ENCODE measurements at places on chromosomes 1 and 21. TPM values are rescaled to one million over a fixed set of nuclear protein-coding genes. Genes with fewer than 3 reads are reported as not detected.

DNA sequence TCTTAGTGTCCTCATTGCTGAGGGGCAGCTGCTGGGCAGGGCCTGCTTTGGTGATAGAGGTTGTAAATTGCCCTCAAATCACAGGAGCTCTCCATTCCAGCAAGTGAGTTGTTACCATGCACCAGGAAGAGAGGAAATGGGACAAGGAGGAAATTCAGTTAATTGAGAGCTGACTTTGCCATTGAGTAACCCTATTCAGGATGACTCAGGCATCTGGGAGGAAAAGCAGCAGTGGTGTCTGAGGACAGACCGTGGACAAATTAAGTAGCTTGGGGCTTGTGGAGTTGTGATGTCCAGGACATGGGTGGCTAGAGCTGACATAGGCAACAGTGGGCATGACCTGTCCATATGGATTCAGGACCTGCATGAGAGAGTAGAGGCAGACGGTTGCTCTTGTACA lies 5.9 kb downstream of the ARHGEF10L start:
- H3K27ac ChIP-seq, result no peak overlapping the region
- peaks cover 7% of the 10 kb centered on the region for H3K4me1 ChIP-seq
- H3K27me3 ChIP-seq, result peaks cover 21% of the 10 kb centered on the region
- no peak for DNase-seq
- H3K36me3 ChIP-seq, result no peaks in the 10 kb centered on the region

GRCh38 chr1:7648761-7649384 lies 122.2 kb upstream of the VAMP3 start:
- no peaks in the 10 kb centered on the region for H3K36me3 ChIP-seq
- H3K27me3 ChIP-seq, result no peaks in the 10 kb centered on the region
- no peak overlapping the region for H3K4me3 ChIP-seq
- no peak overlapping the region for H3K27ac ChIP-seq

GRCh38 chr1:181204530-181204929 lies 116.0 kb downstream of the IER5 start:
- H3K27ac ChIP-seq, result no peak overlapping the region
- no peak overlapping the region for H3K4me3 ChIP-seq
- peaks cover 14% of the 10 kb centered on the region for H3K27me3 ChIP-seq
- no peak for DNase-seq
- H3K4me1 ChIP-seq, result no peaks in the 10 kb centered on the region

DNA sequence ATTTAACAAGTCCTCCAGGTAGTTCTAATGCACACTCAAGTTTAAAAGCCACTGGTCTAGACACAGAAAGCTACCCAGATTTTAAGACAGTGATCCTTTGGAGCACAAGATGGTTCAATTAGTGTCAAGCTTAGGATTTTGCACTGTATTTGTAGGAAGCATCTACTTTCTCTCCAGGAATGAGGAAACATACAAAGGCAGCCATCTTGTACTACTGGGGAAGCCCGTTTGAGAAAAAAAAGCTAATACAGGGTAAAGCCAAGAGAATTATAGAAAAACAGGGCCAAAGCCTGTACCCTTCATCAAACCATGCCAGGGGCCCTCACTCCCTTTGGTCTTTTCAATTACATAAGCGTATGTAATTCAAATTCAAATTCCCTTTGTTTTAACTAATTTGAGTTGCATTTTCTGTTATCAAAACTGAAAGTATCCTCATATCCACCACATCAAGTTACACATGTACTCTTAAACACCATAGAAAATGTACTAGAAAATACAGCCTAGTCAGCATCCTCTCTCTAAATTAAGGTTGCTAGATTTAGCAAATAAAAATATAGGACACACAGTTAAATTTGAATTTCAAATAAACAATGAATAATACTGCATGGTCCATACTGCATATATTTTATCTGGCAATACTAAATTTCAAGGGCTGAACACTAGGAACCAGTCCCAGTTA lies 17.4 kb downstream of the PIK3R3 start:
- H3K4me3 ChIP-seq, result no peak overlapping the region
- no peak for DNase-seq
- no peaks in the 10 kb centered on the region for H3K36me3 ChIP-seq

GRCh38 chr1:10380594-10381275 lies 18.1 kb upstream of the PGD start:
- no peaks in the 10 kb centered on the region for H3K36me3 ChIP-seq
- DNase-seq, result no peak
- H3K4me3 ChIP-seq, result no peak overlapping the region
- no peak overlapping the region for H3K27ac ChIP-seq
- H3K4me1 ChIP-seq, result no peaks in the 10 kb centered on the region
- H3K27me3 ChIP-seq, result no peaks in the 10 kb centered on the region

- H3K4me1 ChIP-seq, result no peaks in the 10 kb centered on the region
- H3K36me3 ChIP-seq, result no peaks in the 10 kb centered on the region
- H3K4me3 ChIP-seq, result no peak overlapping the region
- no peak overlapping the region for H3K27ac ChIP-seq
These were observed 336.5 kb upstream of the ADGRL2 start for GRCh38 chr1:81463936-81464837.

DNA sequence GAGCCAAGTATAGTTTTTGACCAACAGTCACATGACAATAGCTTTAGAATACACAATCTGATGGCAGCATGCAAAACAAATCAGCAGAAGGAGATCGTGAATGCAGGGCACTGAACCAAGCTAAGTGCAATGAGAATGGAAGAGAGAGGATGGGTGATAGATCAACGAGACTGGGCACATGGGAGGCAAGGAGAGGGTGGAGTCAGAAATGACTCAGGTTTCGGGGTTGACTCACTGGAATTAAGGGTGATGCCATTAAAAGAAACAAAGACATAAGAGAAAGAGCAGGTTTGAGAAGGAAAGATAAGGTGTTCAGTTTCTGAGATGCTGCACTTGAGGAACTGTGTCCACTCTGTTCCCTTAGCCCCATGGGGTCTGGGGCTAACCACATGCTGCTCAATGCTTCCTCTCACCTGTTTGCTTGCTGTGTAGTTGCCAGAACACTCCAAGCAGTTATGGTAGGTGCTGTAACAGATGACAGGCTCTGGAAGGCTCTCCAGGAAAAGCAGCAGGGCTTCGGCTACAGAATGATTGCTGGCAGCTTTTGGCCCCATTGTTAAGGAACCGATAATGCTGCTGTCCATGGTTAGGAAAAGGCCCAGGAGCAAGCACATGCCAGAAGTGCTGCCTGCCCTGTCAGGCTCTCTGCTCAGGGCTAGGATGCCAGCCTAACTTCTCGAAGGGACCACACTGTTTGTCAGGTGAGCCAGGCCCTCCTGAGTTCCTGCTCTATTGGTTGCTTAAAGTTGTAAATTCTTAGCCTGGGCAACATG lies 6.1 kb upstream of the MTF1 start:
- peaks cover 46% of the 10 kb centered on the region for H3K36me3 ChIP-seq
- H3K4me3 ChIP-seq, result no peak overlapping the region
- H3K27ac ChIP-seq, result no peak overlapping the region
- DNase-seq, result no peak
- H3K4me1 ChIP-seq, result peaks cover 2% of the 10 kb centered on the region

GRCh38 chr1:1148569-1148968 lies 25.1 kb upstream of the TTLL10 start:
- H3K27ac ChIP-seq, result no peak overlapping the region
- no peak overlapping the region for H3K4me3 ChIP-seq
- H3K36me3 ChIP-seq, result peaks cover 13% of the 10 kb centered on the region
- no peaks in the 10 kb centered on the region for H3K27me3 ChIP-seq
- DNase-seq, result no peak

DNA sequence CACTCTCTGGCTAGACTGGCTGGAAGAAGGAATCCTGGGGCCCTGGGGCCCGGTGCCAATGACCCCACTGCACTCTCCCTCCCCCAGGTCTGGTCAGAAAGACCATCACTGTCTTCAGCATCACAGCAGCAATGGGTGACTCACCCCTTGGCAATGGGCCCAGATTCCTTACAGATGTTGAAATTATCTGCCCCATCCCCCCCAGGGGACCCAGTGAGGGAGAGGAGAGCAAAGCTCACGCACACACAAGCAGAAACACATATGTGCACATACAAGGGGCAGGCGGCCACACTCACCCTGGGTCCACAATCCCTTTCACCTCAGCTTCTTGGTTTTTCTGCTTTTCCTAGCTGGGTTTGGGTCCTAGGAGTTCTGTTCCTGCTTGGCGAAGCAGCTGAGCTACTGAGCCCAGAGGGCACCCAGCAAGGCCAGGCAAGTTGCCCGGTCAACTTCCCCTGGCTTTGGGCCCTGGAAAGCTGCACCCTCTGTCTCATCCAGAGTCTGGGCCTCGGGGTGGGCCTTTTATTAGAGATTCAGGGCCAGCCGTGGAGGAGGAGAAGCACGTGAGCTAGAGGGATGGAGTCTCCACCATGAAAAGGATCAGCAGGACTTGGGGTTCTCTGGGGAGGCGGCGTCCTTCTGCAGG lies 2.6 kb downstream of the COL16A1 start:
- no peak overlapping the region for H3K4me3 ChIP-seq
- no peak for DNase-seq
- no peaks in the 10 kb centered on the region for H3K36me3 ChIP-seq
- H3K4me1 ChIP-seq, result peaks cover 38% of the 10 kb centered on the region

DNA sequence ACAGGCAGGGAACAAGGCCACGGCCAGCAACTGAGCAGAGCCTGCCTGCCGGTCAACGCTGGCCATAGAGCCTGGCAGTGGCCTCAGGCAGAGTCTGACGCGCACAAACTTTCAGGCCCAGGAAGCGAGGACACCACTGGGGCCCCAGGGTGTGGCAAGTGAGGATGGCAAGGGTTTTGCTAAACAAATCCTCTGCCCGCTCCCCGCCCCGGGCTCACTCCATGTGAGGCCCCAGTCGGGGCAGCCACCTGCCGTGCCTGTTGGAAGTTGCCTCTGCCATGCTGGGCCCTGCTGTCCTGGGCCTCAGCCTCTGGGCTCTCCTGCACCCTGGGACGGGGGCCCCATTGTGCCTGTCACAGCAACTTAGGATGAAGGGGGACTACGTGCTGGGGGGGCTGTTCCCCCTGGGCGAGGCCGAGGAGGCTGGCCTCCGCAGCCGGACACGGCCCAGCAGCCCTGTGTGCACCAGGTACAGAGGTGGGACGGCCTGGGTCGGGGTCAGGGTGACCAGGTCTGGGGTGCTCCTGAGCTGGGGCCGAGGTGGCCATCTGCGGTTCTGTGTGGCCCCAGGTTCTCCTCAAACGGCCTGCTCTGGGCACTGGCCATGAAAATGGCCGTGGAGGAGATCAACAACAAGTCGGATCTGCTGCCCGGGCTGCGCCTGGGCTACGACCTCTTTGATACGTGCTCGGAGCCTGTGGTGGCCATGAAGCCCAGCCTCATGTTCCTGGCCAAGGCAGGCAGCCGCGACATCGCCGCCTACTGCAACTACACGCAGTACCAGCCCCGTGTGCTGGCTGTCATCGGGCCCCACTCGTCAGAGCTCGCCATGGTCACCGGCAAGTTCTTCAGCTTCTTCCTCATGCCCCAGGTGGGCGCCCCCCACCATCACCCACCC lies at the start of gene TAS1R3:
TAS1R3 (plus strand) TSS at position 213 of the 898 bp plus-strand sequence; CDS start at position 279, 66 bp downstream.
- no peak within 1 kb of the TSS for H3K27ac ChIP-seq
- H3K4me1 ChIP-seq, result peaks cover 5% of the 10 kb centered on the region
- peaks cover 5% of the 10 kb centered on the region for H3K36me3 ChIP-seq
- no peaks in the 10 kb centered on the region for H3K27me3 ChIP-seq
- H3K4me3 ChIP-seq, result no peak within 1 kb of the TSS

- no peaks in the 10 kb centered on the region for H3K4me1 ChIP-seq
- H3K4me3 ChIP-seq, result no peak overlapping the region
- no peaks in the 10 kb centered on the region for H3K36me3 ChIP-seq
- no peak overlapping the region for H3K27ac ChIP-seq
- DNase-seq, result no peak
These were observed 33.9 kb upstream of the INSL5 start for GRCh38 chr1:66834926-66835325.

- no peaks in the 10 kb centered on the region for H3K36me3 ChIP-seq
- H3K4me3 ChIP-seq, result no peak overlapping the region
- H3K27ac ChIP-seq, result no peak overlapping the region
- H3K4me1 ChIP-seq, result no peaks in the 10 kb centered on the region
These were observed 130.7 kb downstream of the COQ8A start for GRCh38 chr1:227070638-227071285.

DNA sequence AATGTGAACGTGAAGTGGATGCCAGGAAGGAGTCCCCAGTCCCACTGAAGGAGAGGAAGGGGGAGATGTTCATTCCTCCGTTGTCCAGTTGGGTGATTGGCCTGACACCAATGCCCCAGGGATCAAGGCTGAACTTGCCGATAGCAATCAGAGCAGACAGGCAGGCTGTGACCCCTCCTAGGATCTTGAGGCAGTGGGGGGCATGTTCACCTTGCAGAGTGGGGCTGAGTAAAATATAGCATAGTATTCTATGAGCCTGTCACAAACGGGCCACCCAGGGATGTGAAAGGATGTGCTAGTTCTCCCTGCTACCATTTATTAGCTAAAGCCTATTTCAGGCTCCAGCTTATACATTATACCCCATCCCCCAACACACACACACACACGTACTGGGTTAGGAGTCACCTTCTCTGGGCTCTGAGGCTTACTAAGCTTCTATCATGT lies 80.7 kb upstream of the CD34 start:
- no peaks in the 10 kb centered on the region for H3K4me1 ChIP-seq
- no peak overlapping the region for H3K4me3 ChIP-seq
- H3K27me3 ChIP-seq, result peaks cover 23% of the 10 kb centered on the region
- no peak for DNase-seq

- peak overlapping the region; percentile 0 for H3K4me3 ChIP-seq
- peaks cover 73% of the 10 kb centered on the region for H3K4me1 ChIP-seq
- DNase-seq, result peak; percentile 65
- H3K36me3 ChIP-seq, result peaks cover 31% of the 10 kb centered on the region
These were observed 25.1 kb downstream of the ZBTB17 start for GRCh38 chr1:15950763-15951295.

DNA sequence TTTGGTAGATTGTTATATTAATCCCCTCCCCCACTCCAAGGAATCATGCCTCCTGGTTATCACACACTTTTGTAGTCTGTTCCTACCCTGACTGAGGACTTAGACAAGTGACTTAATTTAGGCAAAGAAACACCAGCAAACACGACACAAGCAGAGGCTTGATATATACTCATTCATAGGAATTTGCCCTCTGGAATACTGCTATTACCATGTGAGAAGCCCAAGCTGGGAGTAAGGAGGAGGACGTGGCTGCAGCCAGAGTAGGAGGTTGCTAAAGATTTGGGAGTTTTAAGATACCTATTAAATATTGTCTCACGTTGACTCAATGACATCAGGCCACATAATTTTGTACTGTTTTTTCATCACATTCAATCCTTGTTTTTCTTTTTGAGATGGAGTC lies 100.2 kb downstream of the LRRC53 start:
- no peaks in the 10 kb centered on the region for H3K27me3 ChIP-seq
- no peak overlapping the region for H3K4me3 ChIP-seq
- H3K4me1 ChIP-seq, result no peaks in the 10 kb centered on the region
- H3K27ac ChIP-seq, result no peak overlapping the region
- H3K36me3 ChIP-seq, result no peaks in the 10 kb centered on the region

The TRABD2B gene
- total RNA-seq, result not detected

The CD1E gene
- total RNA-seq, result not detected

The AMPD1 gene
- not detected for total RNA-seq

The FCGR2B gene
- total RNA-seq, result not detected

The FMOD gene
- not detected for total RNA-seq

The AMIGO1 gene
- total RNA-seq, result 2.2 TPM

The OR2T34 gene
- total RNA-seq, result not detected

The NBPF4 gene
- total RNA-seq, result not detected

The FTCD gene
- 0.50 TPM for total RNA-seq
